ENCODE measurements at places on chromosomes 7 and 10.
A peak's percentile ranks its signal among the peaks of the same experiment; 100 is the strongest.

GRCh38 chr10:103748020-103748419 is 107.4 kb downstream of the SH3PXD2A start:
- no peak for DNase-seq

GRCh38 chr10:88759366-88760101 is at the start of gene LIPN:
Gene LIPN (plus strand): TSS chr10:88760020. CDS start chr10:88761406, 1,386 bp downstream.
- DNase-seq, result no peak

- no peak for DNase-seq
Measured at GRCh38 chr10:108358912-108359311, 1194.4 kb upstream of the SORCS1 start.

GRCh38 chr10:75230600-75231038 is 5.1 kb downstream of the COMTD1 start:
- DNase-seq, result peak; percentile 95

DNA sequence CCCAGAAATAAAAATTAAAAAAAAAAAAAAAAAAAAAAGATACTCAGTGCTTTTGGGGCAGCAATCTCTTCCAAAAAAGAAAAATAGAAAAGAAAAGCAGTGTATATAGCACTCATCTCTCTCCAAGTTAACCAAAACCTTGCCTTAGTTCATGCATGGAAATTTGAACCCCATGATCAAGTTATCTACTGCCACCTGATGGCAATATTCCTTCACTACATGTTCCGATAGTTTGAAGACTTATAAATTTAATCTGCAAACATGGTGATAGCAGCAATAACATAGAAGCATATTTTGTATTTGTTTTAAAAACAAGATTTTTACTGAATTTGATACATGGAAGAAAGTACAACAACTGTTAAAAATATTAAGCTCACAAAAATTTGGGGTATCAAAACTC is 48.6 kb upstream of the SLIT1 start:
- DNase-seq, result no peak

DNA sequence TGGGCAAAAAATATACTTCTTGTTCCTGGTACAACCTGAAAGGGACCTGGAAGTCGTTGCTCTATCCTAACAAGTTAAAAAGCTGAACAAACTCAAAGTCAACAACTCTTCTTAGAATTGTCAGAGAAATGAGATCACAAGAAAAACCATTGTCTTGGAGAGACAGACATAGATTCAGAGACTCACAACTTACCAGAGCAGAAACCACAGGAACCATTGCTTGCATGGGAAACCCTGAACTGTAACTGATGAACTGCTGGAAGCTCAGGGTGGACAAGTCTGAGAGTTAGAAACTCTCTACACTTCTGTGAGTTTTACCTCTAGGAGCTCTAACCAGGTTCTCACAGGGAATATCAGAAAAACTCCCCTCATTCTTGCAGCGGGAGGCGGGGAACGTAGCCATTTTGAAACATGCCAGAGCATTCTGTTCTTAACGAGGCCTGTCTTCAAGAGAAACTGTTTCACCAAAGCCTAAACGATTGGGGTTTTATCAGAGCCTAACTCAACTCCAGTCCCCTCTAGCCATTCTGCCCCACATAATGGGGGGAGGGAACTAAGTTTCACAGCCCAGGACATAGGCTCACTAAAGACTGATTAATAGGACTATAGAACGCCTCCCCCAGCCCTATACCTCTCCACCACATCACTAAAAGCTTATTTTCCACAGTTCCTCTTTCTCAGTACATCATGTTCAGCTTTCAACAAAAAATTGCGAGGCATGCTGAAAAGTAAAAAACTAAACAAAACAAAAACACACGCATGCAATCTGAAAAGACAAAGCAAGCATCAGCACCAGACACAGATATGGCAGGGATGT is 12.0 kb upstream of the GSDME start:
- DNase-seq, result no peak

- no peak for DNase-seq
Measured at GRCh38 chr10:103584216-103585010, 90.9 kb downstream of the NEURL1 start.

DNA sequence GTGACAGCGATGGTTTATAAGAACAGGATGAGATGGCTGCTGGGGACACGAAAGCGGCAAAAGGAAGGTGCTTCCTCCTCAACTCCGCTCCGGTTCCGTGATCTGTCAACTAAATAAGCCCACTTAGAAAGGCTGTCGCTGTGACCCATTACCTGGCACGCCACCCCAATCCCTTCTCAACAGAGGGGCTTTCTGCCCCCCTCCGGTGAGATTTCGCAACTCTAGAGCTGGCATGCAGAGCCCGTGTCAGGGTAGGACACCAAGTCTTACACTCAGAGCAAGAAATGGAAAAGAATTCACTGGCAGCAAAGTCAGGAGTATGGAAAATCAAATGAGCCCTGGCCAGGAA is 66.4 kb downstream of the FGFR2 start:
- no peak for DNase-seq

DNA sequence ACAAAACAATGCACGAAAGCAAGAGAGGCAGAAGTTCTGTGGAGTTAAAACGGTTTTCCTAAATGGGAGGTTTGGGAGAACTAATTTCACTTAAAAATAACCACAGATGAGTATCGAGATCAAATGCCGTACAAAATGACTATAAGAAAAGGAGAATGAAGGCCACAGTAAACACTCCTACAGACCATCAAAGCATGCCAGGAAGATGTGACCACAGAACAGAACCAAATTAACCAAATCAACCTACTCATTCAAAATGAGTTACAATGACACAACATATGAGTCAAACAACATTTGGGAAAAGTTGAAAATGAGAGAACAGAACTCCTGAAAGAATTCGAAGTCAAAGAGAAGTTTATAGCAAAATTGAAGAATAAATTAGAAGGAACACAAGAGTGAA is 24.3 kb upstream of the DOCK1 start:
- DNase-seq, result no peak

- no peak for DNase-seq
Measured at GRCh38 chr7:40966693-40967092, 736.2 kb downstream of the INHBA start.

- DNase-seq, result no peak
Measured at GRCh38 chr10:115209133-115209532, 116.0 kb downstream of the ATRNL1 start.

DNA sequence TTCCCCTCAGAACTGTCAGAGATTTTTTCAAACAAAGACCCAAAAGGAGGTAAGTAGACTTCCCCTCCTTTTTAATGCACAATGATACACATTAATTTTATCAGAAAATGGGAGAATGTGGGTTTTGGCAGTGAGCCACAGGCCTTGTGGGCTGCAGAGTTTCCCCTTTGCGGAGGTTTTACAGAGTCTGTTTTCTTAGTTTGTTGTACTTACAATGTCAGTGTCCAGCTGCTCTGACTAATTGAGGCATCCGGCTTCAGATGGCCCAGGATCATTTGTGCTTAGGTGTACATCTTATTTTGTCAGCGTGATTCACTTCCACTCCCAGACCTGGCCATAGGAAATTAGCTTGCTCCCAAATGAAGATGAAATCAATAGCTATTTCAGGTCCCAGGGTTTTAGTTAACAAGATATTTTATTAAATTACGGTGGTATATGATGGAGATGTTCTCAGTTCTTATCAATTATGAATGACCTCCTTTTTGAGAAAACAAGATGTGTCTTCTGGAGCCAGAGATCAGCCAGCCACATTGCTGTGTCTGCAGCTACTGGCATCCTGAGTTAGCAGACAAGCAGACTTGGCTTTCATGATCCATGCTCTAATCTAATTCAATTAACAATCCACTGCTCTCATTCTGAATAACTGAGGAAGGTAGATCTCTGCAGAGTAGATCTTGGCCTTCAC is 1086.6 kb upstream of the SORCS1 start:
- DNase-seq, result no peak

- DNase-seq, result no peak
Measured at GRCh38 chr7:23333671-23334246, 34.6 kb downstream of the MALSU1 start.

DNA sequence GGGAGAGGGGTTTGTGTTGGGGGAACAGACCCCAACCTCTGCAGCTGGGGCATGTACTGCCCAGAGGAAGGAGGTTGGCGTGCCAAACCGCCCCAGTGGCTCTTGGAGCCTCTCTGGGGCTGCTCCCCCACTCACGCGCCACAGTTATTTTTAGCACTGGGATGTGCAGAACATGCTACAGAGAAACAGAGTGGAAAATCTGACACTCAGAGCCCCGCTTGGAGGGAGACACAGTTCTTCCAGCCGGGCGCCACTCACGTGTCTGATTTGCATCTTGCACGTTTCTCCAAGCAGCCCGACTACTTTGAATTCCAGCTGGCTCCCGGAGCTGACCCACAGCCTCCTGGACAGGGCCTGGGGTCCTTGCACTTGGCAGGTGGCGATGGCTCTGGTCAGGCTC is 182.0 kb downstream of the RPS24 start:
- peak; percentile 82 for DNase-seq

DNA sequence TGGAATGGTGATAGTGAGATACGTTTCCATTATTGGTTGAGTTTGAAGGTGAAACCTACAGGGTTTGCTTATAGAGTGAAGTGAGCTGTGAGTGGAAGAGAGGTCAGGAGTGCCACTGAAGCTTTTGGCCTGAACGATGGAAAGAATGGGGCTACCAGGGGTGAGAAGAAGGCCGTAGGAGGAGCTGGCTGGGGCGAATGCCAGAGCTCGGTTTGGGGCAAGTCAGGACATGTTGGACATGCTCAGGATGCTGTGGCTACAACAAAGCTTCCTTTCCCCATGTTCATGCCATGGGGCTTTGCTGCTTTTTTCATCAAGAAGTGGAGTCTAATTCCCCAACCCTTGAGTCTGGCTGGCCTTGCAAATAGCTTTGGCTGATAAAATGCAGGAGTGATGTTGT is 253.7 kb downstream of the GLRX3 start:
- DNase-seq, result no peak

DNA sequence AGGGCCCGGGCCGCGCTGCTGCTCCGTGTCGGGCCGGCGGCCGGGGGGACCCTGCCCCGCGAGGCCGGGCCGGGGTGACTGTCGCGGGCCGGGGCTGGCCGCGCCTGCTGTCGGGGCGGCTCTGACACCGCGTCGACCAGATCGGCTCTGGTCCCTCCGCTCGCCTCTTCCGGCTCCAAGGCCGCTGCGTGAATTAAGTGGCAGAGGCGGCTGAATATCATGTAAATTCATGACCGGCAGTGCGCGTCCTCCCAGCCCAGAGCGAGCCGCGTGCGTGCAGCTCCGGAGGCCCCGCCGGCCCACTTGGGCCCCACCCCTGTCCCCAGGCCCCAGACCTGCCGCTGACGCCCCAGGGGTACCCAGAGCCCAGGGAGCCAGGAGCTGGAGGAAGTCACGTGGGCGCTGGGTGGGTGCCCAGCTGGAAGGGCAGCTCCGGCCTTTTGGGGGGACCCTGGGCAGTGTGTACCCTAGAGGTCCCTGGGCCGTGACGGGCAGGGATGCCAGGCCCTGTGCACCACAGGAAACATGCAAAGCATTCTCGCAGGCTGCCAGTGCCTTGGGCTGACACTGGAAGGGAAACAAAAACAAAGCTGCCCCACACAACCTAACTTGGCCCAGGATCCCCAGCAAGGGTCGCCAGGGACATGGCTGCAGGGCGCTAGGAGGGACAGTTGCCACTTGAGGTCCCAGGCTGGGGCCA is 584.0 kb upstream of the MKI67 start:
- no peak for DNase-seq

DNA sequence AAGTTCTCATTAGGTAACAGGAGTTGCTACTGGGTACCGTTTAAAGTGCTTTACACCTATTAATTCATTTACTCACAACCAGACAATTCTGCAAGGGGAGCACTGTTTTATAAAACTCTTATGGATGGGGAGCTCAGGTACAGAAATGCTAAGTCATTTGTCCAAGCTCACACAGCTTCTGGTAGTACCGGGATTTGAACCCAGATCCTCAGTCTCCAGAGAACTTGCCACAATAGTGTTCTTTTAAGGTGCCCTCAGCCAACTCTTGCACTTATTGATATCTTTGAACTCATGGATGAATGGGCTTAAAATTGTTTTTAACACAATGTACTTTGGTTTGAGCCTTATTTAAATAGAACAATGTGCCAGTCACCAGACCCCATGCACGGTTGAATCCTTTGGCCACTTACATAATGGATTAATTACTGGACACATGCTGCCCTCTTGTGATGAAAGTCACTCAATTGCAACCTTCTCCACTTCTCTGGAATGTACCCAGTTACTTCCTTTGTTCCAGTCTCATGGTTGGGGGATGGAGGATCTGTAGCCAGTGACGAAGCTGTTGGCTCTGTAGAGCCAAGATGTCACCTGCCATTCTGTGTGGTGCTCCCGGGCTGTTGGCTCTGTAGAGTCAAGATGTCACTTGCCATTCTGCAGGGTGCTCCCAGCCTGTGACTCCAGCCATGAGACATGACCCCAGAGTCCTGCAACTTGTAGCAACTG is 65.6 kb downstream of the NOD1 start:
- no peak for DNase-seq

DNA sequence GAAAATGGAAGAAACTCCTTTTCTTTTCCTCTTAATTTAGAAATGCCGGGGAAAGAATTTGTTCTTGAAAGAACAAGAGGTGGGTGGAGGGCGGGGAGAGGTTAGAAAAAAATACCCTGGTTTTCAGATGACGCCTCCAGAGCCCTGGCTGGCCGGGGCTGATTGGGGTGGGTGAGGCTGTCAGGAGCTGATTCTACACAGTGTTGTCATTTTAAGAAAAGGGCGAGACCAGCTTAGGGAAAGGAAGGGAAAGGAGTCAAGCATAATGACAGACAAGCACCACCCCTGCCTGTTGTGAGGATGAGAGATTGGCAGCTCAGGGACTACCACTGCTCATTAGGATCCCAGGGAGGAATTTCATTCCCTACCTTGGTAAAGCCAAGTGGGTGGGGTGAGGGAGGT is 9.9 kb upstream of the FAM180A start:
- DNase-seq, result no peak

GRCh38 chr7:86814661-86815379 is 171.1 kb downstream of the GRM3 start:
- DNase-seq, result no peak

GRCh38 chr10:66405566-66405965 is 520.3 kb upstream of the LRRTM3 start:
- DNase-seq, result no peak

All from Right ventricle myocardium inferior (tissue), 1 donor.